ENCODE measurements at places on chromosomes 2 and 18.

DNA sequence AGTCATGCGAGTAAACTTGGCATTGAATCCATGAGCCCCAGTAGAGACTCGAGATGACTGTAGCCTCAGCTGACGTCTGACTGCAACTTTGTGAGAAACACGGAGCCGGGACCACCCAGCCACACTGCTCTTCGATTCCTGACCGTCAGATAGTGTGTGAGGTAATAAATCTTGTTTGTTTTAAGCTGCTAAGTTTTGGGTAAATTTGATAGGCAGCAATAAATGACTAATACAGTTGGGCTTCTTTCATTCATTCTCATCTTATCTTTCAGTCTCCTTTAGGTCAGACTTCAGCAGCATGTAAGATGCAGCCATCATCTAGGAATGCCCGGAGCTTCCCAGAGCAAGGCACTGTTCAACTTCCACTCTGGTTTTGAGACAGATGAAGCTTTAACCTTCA lies 8.0 kb upstream of the KLHL29 start:
- DNase-seq: no peak

DNA sequence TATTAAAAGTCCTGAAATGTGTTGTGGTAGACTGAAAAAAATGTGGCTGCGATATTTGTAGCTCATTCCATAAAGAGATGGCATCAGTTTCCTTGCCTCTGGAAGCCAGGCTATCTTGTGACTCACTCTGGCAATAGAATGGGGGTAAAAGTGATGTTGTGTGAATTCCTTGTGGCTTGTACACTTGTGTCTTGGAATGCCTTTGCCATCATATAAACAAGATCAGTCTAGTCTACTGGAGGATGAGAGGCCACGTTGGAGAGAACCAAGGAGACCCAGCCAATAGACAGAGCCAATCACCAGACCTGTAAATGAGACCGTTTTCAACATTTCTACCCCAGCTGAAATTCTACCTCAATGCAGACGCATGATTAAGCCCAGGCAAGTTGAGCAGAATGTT lies 254.1 kb downstream of the TRIB2 start:
- DNase-seq: no peak

GRCh38 chr2:201127570-201127969 lies 11.6 kb downstream of the CFLAR start:
- DNase-seq: no peak

GRCh38 chr2:207317378-207317984 lies 151.7 kb upstream of the KLF7 start:
- no peak for DNase-seq

- no peak for DNase-seq
These were observed 80.4 kb downstream of the MTA3 start for GRCh38 chr2:42648796-42649195.

- no peak for DNase-seq
These were observed 319.3 kb downstream of the DYSF start for GRCh38 chr2:71772510-71773172.

GRCh38 chr2:74316627-74317295 lies 26.5 kb downstream of the SLC4A5 start:
- no peak for DNase-seq

DNA sequence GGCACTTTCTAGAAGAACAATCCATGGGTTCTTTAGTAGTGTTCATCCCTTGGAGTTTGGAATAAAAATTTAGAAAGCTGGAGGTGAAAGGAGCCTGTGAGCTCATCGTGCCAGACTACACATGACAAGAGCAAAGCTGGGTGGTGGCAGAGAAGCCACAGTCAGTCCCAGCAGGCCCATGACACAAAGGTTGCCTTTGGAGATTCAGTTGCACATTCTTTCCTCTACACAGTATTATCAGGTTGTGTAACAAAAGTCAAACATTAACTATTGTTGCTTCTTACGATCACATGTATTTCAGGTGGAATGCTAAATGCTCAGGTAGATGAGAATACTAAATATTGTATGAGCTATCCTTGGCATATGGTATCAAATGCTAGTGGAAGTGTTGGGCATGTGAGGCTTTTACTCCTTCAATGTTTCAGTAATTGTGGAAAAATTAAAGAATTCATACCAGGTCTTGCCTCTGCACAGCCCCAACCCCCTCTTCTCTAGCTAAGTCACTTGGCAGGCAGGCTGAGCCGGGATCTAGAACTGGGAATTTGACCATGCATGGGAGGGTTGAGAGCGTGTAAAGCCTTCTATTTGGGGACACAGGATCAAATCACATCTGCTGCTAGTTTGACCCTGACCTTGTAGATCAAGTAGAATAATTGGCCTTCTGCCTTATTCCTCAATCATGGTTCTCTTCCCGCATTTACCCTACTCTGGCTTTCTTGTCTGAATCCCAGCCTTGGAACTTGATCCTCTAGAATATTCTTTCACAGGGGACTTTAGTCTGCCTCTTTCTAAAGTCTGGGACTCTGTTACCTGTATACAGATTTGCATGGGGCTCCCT lies 230.9 kb downstream of the GCA start:
- DNase-seq: no peak

- DNase-seq: no peak
These were observed 150.4 kb downstream of the NR4A2 start for GRCh38 chr2:156182132-156182531.

DNA sequence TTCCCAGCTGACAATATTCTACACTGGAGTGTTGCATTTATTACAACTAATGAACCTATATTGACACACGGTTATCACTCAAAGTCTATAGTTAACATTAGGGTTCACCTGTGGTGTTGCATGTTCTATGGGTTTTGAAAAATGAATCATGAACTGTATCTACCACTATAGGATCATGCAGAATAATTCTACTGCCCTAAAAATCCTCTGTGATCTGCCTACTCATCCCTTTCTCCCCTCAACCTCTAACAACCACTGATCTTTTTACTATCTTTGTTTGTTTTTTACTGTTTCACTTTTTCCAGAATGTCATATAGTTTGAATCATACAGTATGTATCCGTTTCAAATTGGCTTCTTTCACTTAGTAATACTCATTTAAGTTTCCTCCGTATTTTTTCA lies 47.6 kb upstream of the TCF7L1 start:
- no peak for DNase-seq

DNA sequence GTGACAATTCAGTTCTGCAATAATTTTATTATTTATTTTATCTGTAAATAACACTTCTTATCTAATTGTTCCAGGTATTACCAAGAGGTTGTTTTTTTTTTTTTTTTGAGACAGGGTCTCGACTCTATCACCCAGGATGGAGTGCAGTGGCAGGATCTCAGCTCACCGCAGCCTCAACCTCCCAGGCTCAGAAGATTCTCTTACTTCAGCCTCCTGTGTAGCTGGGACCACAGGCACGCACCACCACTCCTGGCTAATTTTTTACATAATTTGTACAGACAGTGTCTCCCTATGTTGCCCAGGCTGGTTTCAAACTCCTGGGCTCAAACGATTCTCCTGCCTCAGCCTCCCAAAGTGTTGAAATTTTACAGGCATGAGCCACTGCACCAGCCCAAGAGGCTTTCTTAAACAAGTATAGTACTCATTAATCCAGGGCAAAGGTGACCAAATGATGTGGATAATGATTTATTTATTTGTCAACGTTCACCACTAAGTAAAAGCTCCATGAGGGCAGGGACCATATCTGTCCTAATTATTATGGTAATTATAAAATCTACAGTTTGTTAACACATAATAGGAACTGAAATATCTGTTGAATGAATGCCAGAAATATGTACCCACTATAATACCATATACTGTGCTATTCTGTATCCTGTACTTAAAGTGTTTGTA lies 12.0 kb downstream of the STK17B start:
- no peak for DNase-seq

DNA sequence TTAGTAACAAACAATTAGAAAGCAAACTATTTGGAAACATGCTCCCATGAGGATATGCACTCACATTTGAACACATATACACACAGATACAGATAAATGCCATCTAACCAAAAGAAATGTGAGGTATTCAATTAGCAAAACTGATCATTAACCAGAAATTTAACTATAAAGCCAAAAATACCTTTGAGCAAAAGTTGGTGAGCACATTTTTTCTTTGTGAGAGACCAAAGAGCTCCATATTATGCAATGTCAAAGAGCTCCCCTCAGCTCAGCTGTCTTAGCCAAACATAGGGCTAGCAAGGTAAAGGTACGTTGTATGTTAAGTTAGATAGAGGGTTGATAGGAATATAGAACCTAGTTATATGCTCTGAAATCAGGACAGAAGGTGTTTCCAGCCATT lies 43.8 kb downstream of the CYBRD1 start:
- no peak for DNase-seq

- no peak for DNase-seq
These were observed 78.7 kb upstream of the RGPD5 start for GRCh38 chr2:109715313-109715805.

GRCh38 chr2:20094142-20094755 lies 42.8 kb upstream of the LAPTM4A start:
- no peak for DNase-seq

- no peak for DNase-seq
These were observed 180.9 kb downstream of the KCNE4 start for GRCh38 chr2:223232896-223233295.

GRCh38 chr2:180781276-180781675 lies 199.1 kb upstream of the UBE2E3 start:
- DNase-seq: no peak

DNA sequence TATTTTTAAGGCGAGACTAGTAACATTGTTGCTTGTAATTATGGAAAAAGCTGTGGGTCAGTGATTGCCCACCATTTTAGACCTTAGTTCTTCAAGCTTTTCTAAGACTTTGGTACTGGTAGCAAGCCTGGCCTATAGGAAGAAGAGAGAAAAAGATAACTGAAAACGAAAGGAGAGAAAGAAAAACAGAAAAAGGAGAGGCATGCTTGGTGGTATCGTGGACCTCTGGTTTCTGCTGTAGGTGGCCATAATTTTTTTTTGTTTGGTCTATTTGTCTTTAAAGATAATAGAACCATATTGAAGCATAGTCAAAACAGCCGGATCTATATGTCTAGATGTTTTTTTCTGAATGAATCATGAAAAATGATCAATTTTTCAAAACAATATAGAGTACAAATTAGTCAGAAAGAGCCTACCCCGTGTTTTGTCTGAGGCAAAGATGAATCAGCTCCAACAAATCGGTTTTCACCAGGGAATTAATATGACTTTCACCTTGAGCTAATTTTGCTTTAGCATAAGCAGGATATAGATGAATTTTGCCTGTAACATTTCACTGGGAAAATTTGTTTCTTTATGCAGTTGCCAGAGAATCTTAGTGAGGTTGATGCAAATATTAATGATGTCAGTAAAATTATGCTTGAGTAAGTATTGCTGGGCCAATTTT lies 45.7 kb downstream of the CCDC85A start:
- no peak for DNase-seq

DNA sequence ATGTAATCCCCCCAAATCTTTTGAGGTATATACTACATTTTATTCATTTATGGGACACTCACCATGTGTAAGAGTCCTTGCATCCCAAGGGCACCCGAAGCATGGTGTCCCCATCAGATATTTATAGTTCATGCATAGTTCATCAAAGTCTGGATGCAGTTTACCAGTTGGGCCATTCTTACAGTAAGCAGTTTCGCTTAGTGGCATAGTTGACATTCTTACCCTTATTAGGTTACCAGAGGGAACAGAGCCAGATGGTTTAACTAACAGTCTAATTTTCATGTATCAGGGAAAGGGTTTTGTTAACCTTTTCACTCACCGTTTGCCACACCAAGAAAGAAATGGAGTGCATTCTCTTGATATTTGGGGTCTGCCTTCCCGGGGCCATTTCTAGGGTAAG lies 7.1 kb downstream of the ZNF407 start:
- DNase-seq: no peak

DNA sequence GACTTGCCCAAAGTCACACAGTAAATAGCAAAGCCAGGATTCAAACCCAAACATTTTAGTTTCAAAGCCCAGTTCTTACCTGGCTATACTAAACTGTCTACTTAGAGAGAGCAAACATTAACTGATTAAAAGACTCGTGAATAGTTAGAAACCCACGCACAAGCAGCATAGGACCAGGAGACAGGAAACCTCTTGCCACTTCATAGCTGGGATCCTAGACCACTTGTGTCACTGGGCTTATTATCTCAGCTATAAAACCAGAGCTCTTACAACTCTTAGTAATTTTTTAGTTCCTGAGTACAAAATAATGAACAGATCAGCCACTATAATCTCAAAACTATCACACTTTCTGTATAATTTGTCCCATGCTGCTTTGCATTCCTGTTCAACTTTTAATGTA lies 2.4 kb upstream of the AAK1 start:
- DNase-seq: no peak

GRCh38 chr2:105378276-105378840 lies 20.5 kb downstream of the FHL2 start:
- DNase-seq: no peak

- no peak for DNase-seq
These were observed 155.4 kb downstream of the THSD7B start for GRCh38 chr2:136920652-136921333.

GRCh38 chr18:1993866-1994265 lies 577.4 kb downstream of the METTL4 start:
- DNase-seq: no peak

- DNase-seq: no peak
These were observed 170.3 kb upstream of the CXCR4 start for GRCh38 chr2:136288249-136288648.

- DNase-seq: no peak
These were observed 631.2 kb downstream of the CPS1 start for GRCh38 chr2:211187602-211188001.

DNA sequence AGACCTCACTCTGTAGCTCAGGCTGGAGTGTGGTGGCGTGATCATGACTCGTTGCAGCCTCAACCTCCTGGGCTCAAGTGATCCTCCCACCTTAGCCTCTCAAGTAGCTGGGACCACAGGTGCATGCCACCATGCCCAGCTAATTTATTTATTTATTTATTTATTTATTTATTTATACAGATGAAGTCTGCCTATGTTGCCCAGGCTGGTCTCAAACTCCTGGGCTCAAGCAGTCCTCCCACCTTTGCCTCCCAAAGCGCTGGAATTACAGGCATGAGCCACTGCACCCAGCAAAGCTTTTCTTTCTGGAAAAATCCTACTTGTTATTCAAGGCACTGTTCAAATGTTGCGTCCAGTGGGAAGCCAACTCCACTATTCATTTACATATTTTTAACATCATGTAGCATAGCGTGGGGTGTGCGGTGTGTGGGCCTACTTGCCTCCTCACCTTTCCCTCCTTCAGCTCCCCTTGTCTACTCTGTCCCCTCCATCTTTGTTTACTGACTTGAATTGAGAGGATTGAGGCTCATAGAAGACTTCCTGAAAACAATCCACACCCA lies 6.8 kb upstream of the RHOB start:
- DNase-seq: no peak

GRCh38 chr2:160433466-160434140 lies 60.0 kb downstream of the RBMS1 start:
- no peak for DNase-seq

- DNase-seq: no peak
These were observed 35.5 kb downstream of the KCNE4 start for GRCh38 chr2:223087466-223087865.

GRCh38 chr2:223855426-223855825 lies 18.0 kb upstream of the AP1S3 start:
- DNase-seq: no peak
